ENCODE measurements at places on chromosomes 7 and 10.

- no peak for DNase-seq
Measured at GRCh38 chr10:104393387-104393786, 39.8 kb downstream of the CFAP58 start.

GRCh38 chr10:114520453-114520852, 116.2 kb upstream of the AFAP1L2 start:
- DNase-seq = no peak

DNA sequence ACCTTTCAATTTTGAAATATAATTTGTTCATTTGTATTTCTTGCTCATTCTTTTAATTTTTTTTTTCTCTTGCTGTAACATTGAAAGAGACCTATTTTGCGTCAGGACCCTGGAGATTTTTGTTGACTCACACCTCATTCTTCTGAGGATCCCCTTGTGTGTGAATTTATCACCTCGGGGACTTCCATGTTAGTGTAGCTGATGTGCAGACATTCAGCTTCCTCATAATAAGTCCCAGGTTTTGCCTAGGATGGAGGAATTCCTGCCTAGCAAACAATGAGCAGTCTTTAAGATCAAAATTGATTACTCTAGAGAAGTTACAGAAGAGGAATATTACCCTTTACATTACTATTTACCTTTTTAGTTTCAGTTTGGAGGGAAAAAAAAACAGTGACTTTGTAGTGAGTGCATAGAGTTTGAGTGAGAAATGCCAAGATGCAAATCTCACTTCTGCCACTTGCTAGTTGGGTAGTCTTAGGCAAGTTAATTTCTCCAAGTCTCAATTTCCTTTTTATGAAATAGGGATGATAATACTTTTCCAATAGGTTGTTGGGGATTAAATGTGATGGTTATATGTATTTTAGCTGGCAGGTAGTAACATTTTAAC, 14.3 kb downstream of the TES start:
- no peak for DNase-seq

GRCh38 chr10:93701866-93702209, 554 bp downstream of the FRA10AC1 start:
- DNase-seq = peak; percentile 9

- DNase-seq = no peak
Measured at GRCh38 chr7:46763344-46763743, 818.6 kb downstream of the TNS3 start.

DNA sequence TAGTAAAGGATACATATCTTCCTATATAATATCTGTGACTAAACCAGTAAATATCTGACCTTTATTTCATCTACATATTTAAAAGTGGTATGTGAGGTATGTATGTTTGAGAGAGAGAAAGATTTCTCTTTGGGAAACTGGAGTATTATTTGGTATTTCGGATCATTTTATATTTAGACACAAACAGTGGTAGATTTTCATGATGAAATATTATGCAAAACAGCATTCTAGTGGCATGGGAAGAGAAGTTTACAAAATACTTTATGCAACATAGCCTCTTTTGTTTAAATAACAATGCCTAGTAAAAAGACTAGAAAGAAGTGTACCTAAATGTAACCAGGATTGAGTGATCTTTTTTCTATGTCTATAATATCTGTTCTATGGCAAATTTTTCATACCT, 98.6 kb upstream of the TMEM168 start:
- DNase-seq = no peak

GRCh38 chr10:48658243-48658974, 26.3 kb upstream of the WDFY4 start:
- DNase-seq = peak; percentile 76

GRCh38 chr7:29306319-29306991, 111.9 kb downstream of the CHN2 start:
- DNase-seq = no peak

GRCh38 chr10:100083623-100084022, 2.0 kb upstream of the CPN1 start:
- DNase-seq = no peak

- DNase-seq = no peak
Measured at GRCh38 chr10:132509506-132510173, 27.9 kb upstream of the INPP5A start.
